ENCODE measurements at places on chromosomes 2 and 18.

DNA sequence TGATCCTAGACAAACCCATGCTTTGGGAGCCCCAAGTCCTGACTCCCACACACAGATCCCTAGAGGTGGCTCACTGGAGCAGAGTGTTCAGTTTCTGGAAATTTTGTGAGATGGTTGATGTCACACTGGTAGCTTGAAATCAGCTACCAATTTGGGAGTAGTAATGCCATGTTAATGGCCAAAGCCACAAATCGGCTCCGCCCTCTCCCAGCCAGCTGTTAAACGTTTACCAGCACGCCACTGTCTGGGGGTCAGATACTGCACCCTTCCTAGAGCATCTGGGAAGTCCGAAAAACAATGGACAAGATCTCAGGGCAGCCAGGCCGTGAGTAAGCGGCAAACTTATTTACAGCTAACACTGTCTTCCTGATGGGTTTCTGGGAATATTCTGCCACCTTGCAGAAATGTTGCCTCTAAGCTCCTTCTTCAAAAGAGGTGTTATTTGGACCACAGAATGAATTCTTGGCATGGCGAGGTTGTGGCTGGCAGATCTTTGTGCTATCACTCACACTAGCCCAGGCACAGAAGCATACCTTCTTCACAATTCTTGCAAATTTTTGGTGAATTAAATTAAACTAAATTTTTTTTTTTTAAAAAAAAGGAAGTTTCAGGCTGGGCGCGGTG lies 60.2 kb upstream of the FZD7 start:
- DNase-seq = no peak

GRCh38 chr2:60717691-60718090 lies 38.4 kb upstream of the PAPOLG start:
- no peak for DNase-seq

- DNase-seq = no peak
Measured at GRCh38 chr2:230732914-230733401, 20.3 kb downstream of the CAB39 start.

DNA sequence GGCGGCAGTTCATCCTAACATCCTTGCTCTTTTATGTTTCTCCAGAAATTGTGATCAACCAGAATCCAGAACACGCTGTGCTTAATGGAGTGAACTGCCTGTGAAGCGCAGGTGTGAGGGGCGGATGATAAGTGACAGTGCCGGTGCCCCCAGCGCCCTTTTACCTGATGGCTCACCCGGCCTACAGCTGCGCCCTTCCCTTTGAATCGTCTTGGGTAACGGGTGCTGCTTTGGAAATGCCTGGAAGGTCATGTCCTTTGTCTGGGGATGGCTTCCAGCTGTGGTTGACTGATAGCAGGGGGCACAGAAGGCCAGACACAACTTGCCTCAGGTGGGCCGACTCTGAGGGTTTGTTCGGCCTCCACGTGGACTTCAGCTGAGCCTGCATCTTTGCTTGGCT lies 119.4 kb downstream of the LPIN1 start:
- no peak for DNase-seq

DNA sequence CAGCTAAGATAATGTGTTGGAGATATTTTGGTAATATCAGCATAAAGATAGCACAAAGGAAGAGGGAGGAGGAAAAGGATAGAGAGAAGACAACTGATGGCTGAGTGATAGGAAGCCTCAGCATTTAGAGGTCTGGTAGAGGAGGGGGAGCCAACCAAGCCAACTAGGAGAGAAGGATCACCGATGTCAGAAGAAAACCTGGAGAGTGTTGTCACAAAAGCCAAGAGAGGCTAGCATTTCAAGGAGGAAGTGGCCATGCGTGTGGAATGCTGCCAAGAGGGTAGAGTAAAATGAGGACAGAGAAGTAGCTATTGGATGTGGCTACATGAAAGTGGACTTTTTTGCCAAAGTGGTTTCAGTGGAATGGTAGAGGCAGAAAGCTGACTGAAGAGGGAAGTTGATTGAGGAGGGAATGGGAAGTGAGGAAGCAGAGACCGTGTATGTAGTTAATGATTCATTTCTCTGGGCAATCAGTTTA lies 34.3 kb downstream of the LCLAT1 start:
- no peak for DNase-seq

DNA sequence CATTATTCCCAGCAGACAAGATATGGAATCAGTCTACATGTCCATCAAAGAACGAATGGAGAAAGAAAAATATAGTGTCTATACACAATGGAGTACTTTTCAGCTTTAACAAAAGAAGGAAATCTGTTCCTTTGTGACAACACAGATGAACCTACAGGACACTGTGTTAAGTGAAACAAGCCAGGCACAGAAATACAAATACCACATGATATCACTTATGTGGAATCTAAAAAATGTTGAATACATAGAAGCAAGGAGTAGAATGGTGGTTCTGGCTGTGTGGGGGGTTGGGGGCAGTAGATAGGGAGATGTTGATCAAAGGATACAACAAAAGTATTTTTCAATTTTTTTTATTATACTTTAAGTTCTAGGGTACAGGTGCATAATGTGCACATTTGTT lies 347.7 kb upstream of the MAP2 start:
- DNase-seq = no peak

- peak; percentile 47 for DNase-seq
Measured at GRCh38 chr2:68569604-68570003, 73.8 kb upstream of the PROKR1 start.

- DNase-seq = peak; percentile 9
Measured at GRCh38 chr18:25350489-25351251, 1.3 kb downstream of the ZNF521 start.

DNA sequence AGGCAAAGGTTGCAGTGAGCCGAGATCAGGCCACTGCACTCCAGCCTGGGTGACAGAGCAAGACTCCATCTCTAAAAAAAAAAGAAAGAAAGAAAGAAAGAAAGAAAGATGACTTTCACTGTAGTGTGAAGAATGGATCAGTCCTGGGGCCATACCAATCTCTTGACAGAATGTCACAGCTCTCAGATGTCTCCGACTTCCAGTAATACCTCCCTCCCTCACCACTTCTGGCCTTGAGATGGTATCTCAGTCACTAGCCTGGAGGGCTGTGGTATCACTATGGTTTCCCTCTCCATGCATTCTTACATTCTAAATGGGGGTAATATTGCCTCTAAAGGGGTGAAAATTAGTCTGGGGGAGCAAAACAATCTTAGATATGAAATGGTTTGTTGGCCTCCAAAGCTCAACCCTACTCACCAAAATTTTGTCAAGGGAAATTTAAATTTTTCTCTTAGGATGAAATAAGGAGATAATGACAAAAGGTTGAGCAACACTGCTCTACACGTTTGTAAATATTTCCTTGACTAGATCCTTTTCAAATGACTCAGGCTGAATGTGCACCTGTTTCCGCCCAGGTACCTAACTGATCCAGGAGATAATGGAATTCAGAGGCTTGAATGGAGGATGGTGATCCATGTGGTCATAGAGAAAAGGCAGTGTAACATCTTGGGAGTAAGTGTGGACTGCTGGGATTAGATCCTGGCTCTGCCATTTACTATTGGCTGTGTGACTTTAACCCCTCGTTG lies 19.9 kb upstream of the SPRED2 start:
- no peak for DNase-seq

DNA sequence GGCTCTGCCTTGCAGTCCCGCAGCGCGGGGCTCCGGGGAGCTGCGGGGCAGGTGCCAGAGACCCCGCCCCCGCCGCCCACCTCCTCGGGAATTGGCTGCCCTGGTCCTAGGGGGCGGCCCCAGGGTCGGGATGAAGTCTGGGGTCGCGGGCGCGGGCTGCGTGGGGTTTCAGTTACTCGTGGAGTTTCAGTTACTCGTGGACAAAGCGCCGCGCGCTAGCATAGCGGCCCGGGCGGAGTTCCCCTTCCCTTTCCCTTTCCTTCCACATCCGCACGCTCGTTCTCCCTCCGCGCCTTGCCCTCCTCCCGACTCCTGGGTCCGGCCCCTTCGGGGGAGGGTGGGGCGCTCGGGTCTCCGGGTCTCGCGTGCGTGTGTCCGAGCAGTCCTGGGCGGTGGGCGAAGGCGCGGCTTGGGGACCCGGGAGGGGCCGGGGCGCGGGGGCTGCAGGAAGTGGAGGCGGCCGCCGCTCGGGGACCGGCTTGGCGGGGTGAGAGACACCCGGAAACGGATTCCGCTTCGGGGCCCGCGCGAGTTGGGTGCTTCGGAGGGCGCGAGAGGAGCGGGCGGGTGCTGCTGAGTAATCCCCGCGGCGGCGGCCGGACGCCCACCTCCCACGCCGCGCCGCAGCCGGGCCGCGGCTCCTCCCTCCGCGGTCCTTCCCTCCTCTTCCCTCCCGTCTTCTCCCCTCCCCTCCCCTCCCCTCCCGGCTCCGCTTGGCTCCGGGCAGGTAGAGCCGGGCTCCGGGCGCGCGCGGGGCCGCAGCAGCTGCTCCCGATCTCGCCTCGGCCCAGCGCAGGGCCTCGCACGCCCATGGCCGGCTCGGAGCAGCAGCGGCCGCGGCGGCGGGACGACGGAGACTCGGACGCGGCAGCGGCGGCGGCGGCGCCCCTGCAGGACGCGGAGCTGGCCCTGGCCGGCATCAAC lies at the start of gene TTC39C:
Gene TTC39C, plus strand, starts transcription at position 693 of the 924 bp plus-strand sequence. Its CDS starts 118 bp downstream, at position 811.
- DNase-seq = peak; percentile 49

GRCh38 chr2:40400336-40400953 lies 51.4 kb downstream of the SLC8A1 start:
- no peak for DNase-seq

- DNase-seq = no peak
Measured at GRCh38 chr2:219430633-219431615, 3.7 kb upstream of the SPEG start.

DNA sequence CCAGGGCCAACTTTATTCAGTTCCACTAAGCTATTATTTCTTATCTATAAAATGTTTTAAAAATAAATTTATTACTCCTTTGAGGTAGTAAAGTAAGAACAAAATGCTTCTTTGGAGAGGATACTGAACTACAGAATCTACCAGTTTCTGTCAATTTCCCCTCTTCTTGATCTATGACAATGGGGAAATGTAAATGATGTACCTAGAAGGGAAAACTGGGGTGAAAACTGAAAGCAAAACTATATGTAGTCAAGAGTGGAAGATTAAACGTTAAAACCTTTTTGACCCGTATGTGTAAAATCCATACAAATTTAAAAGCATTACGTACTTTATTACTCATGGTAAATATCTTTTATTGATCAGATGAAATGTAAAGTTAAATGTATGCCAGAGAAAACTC lies 1287.8 kb upstream of the TMEFF2 start:
- no peak for DNase-seq

DNA sequence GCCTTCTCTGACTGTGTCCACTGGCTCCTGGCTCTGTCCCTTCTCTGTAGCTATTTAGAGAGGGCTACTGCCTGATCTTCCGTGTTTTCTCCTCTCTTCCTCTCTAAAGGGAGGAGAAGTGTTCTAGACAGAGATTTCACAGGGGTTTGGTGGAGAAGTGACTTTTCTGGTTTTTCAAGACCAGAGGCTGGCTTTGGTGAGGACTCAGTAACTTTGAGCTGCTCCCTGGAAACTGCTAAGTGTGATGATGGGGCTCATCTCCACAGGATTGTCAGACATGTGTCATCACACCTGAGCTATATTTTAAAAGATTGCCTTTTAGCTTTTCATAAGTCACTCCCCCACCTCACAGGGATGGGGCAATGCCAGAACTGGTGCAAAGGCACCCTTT lies 6.2 kb downstream of the MAL start:
- no peak for DNase-seq

DNA sequence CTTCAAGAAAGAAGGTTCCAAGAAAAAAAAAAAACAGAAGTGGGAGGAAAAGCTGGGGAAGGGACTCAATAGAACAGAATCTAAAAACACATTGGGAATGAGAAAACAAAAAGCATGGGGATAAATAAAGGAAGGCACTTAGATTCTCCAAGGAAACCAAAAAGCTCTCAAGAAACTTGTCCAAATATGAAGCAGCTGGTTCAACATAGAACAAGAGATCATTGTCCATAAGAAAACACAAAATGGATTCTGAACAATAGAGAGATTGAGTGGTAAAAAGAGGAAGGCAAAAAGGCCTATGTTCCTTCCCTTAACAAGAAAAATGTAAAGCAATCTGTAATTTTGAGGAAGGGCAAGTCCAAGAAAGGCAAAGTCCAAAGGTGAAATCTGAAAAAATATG lies 32.9 kb upstream of the ALK start:
- DNase-seq = no peak

GRCh38 chr2:212517693-212518092 lies 20.9 kb downstream of the ERBB4 start:
- no peak for DNase-seq

DNA sequence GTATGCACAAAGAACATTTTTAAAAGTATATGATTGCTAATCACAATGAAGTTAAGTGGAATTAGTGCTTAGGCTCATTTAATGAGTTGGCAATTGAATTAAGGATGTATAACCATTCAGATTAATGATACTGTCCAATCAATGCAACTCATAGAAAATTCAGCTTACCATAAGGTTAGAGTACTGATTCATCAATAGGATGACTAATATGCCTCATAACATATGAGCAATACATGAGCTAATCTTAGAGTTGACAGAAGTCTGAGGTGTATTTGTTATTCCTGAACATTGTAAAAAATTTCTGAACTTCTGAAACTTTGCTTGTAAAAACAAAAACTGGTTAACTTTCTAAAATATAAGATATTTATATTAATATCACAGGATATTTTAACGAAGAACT lies 118.3 kb upstream of the NETO1 start:
- DNase-seq = no peak
